Activated CD4-positive, alpha-beta T cell treated with anti-CD3 and anti-CD28 coated beads for 4 hours (primary cell): ENCODE measurements at places on chromosomes 12 and 14.

GRCh38 chr12:110677206-110677911 is 11.6 kb downstream of the HVCN1 start:
- no peak for DNase-seq

- no peak for DNase-seq
These were observed 29.5 kb upstream of the RHOJ start for GRCh38 chr14:63174760-63175191.

GRCh38 chr12:34340534-34341361 is 318.5 kb downstream of the ALG10 start:
- DNase-seq: no peak

DNA sequence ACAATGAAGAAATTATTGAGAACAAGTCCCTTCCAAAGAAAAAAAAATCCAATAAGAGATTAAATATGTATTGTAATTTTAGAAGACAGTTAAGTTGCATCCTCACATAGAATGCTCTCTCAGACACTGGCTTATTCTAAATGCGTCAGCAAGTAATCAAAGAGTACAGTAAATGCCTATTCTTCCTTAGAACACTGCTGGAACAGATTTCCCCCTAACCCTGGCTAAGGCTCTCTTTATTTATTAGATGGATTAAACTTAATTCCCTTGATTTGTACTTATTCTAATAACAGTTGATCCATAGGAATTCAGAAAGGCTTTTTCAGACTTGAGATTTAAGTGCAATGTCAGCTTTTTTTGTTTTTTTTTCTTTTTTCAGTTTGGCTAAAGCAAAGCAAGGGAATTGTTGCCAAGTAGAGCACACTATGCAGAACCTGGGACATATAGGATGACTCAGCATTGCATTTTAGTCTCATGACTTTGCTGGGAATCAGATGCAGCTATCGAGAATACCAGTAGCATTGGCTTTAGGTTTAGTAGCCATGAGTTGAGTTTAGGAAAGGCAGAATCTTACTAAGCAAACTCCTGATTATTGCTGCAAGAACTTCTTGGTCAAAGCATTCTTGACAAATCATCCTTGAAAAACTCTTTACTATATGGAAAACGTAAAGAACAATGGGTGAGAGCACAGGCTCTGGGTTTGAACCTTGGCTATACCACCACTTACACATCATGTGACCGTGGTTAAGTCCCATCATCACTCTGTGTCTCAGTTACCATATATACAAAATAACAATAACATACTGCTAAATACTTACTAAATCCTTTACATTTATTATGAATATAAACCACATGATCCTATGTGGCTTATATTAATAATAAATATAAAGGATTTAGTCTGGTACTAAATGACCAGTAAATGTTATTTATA is 26.7 kb downstream of the MED21 start:
- DNase-seq: no peak
